Aortic smooth muscle cell (primary cell): ENCODE measurements at places on chromosomes 2 and 18. TPM values are rescaled to one million over a fixed set of nuclear protein-coding genes. Genes with fewer than 3 reads are reported as not detected.

DNAH7 gene
- 1.2 and 1.7 TPM in 2 replicates for total RNA-seq

HSBP1L1 gene
- 5.2 and 5.4 TPM in 2 replicates for total RNA-seq

DSC2 gene
- total RNA-seq, result under 0.01 TPM in 1 of 2 replicates, not detected in the other

MC5R gene
- not detected in 2 replicates for total RNA-seq

KCNJ3 gene
- not detected in 2 replicates for total RNA-seq

KLHL41 gene
- total RNA-seq, result 0.87 and 1.1 TPM in 2 replicates
